Activated naive CD8-positive, alpha-beta T cell treated with anti-CD3 and anti-CD28 coated beads, Interleukin-2, amount 50 U/mL, for 16 hours (primary cell): ENCODE measurements at places on chromosomes 4 and X.

DNA sequence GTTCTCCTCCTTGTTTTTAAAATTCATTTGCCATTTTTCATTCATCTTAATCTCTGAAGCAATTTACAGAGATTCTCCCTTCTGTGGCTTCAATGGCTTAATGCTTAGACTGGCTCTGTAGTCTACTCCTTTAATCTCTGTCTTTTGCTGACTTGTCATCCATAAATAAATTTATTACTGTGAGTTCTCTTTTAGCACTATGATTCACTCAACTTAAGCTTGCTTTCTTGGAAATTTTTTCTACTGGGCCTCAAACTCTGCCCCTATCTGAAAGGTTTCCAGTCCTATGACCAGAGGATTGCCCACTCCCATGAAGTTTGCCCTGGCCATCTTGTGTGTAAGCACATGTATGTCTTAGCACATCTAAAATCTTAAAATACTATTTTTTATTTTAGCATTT is 251.1 kb downstream of the DCLK2 start:
- DNase-seq, result no peak

- DNase-seq, result no peak
Measured at GRCh38 chr4:106659371-106659770, 290.8 kb upstream of the GIMD1 start.

DNA sequence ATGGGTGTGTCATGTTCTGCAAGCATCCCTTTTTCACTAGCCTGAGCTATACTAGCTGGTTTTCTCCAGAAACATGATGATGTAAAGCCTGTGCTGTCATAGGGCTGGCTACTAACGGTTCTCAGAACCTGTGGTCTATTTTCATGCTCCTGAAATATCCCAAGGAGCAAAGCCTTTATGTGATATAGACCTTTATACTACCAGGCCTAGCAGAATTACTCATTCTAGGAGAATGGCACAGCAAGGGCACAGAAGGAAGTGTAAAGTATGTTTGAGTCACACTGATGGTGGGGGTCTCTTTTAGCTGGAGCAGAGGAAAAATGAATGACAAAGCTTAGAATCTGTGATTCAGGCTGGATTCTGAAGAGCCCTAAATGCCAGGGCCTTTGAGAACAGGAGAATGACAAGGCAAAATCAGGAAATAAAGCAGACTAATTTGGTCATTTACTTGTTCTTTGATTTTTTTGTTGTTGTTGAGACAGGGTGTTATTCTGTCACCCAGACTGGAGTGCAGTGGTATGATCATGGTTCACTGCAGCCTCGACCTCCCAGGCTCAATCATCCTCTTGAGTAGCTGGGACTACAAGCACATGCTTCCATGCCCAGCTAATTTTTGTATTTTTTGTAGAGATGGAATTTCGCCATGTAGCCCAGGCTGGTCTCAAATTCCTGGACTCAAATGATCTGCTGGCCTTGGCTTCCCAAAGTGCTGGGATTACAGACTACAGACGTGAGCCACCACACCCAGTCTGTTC is 11.8 kb downstream of the TCEAL1 start:
- DNase-seq, result no peak

DNA sequence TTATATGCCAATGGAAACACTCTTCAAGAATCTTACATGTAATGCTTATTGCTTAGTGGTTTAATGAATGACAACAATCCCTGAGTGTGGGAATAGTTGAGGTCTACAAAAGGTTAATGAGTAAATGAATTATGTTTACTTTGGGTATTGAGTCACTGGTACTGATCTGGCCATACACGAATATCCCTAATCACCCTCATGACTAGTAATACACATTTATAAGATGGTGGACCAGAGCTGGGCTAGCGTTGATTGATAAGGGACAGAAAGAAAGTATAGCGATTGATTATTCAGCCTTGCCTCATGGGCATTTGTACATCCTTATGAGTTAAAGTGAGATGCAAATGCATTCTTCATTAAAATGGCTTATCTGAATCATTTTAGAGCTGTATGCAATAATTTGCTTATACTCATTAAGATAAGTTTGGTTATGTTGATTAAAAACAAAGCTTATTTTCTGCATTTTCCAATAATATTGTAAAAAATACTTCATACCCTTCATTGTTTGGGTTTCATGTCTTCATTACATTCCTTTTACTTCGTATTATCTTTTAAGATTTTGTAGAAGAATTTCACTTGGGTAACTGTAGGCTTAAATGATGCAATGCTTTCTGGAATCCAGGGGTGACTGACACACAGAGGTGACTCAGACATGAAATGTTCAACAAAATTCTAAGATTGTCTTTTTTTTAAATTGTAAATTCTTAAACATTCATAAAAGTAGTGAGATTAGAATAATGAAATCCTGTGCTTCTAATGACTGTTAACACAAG is 47.4 kb downstream of the FGF2 start:
- no peak for DNase-seq

DNA sequence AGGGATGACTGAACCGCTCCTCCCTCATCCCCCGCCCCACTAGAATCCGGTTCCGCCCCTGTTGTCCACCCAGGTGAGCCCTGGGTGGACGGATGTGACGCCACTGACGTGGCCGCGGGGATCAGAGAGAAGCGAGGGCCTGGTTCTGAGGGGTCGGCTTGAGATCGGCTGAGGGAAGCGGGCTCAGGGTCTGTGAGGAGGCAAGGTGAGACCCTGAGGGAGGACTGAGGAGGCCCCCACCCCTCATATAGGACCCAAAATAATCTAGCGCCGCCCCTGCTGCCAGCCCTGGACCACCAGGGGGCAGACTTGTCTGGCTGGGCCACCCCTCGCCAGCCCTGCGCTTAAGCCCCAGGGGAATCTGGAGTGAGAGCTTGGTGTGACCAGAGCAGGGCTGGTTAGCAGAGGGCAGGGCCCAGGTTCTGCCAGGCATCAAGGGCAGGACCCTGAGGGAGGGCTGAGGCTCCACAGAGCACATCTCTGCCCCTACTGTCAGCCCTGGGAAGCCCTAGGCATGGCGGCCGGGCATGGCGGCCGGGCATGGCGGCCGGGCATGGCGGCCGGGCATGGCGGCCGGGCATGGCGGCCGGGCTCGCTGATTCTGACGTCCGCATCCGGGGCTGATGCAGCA is at the start of gene MAGEA8:
TSS of gene MAGEA8 (plus strand) at position 103 of the 631 bp plus-strand sequence. CDS start 3,090 bp downstream, outside the sequence.
- DNase-seq, result no peak

DNA sequence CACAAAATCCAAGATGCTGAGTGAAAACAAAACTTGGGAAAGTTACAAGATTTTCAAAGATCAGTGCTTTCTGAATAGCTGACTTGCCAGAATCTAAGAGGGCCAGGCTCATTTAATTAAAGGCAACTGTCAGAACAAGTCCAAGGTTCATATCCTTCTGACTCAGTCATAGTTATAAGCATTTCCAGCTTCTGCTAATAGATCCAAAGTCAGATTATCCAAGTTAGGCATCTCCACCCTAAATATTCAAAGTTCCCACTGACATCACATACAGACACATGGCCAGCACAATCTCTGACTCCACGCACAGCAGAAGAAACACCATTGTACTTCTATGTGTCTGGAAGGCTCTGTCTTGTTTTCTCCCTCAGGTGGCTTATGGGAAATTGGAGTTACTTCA is 41.8 kb downstream of the GASK1B start:
- DNase-seq, result no peak

DNA sequence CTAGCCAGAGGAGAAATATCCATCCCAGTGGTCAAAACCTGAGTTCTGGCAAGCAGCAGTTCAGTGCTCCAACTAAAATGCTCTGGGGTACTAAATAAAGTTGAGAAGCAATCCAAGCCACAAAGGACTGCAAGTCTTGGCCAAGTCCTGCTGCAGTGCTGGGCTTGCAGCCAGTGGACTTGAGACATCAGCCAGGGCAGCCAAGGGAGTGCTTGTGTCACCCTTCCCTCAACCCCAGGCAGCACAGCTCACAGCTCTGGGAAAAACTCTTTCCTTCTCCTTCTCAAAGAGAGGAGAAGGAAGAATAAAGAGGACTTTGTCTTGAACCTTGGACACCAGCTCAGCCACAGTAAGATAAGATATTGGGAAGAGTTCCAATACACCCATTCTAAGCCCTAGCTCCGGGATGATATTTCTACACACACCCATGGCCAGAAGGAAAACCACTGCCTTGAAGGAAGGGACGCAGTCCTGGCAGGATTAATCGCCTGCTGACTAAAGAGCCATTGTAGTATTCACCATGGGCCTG is 99.8 kb downstream of the PTCHD1 start:
- DNase-seq, result no peak

DNA sequence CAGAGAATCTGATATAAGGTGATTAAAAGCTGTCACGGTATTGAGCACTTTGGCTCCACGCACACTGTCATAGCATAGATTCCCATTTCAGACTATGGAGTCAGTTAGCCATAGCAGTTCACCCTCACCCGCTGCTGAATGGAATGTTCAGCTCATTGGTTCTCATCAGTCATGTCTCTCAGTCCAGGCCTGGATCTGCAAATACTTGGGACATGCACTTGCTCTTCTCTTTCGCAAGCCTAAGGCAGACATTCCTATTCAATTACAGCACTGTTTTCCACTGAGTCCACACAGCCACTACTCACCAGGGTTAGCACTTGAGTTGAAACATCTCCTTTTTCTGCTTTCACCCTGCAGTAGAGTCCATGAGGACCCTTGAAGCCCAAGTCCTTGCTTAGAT is 30.6 kb upstream of the SCML1 start:
- DNase-seq, result no peak

GRCh38 chr4:37767546-37767945 is 58.9 kb upstream of the PGM2 start:
- DNase-seq, result no peak

DNA sequence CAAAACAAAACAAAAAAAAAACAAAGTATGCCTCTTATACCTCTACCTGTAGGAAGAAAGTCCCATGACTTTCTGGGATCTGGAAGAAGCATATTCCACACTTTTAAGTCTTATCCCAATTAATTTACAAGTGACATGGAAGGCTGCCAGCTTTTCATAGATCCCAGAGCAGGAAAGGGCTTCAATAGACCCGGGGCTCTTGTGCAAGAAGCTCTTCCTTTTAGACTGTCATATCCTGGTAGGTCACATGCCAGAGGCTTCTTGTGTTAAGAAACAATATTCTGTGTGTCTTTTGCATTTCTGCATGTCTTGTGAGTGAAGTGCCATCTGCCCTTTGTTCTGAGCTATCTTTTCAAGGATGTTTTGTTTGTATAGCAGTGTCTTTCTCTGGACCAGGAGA is 84.4 kb upstream of the PHOX2B start:
- DNase-seq, result no peak

DNA sequence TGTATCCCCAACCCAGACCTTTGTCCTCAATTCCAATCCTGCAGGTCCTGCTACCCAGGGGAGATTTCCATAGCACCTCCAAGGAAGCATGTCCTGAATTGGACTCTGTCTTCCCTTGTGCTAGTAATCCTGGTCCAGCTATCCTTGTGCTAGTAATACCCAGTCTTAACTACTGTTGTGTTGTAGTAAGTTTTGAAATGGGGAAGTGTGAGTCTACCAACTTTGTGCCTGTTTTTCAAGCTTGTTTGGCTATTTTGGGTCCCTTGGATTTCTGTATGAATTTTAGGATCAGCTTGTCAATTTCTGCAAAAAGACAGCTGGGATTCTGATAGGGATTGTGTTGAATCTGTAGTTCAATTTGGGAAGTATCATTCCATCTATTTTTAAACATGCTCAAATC is 51.4 kb downstream of the CD99L2 start:
- DNase-seq, result no peak

GRCh38 chr4:101033986-101034385 is 313.3 kb downstream of the PPP3CA start:
- no peak for DNase-seq

- no peak for DNase-seq
Measured at GRCh38 chr4:53571936-53572599, 19.2 kb downstream of the LNX1 start.

DNA sequence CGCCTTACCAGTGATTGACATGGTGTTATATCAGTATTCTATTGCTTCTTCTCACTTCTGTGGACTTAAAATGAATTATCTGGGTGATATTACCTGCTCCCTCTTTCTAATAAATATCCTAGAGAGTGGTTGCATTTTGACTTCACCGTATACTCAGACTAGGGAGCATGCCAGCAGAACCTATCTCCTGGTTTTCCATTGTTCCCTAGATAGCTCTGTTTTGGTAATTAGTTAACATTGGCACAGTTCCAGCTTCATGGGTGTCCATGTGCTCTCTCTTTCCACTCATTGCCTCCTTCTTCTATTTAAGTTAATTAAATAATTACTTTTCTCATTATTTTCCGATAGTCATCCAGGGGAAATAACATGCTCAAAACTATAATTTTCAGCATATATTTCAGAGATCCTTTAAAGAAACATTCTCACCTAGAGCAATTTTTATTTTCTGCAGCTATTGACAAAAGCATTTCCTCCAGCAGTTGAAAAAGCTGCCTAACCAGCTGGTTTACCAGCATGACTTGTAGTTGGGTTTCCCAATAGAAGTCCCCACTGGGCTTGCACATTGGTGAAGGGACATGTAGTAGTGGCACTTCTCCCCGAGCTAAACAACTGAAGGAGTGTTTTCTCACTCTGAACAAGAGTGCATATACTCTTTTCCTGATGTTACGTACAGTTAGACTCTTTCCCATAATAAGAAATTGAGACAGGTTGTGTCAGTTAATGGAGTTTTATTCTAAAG is 27.9 kb upstream of the PAPSS1 start:
- no peak for DNase-seq

GRCh38 chr4:131348263-131348662 is 1800.8 kb upstream of the PCDH10 start:
- no peak for DNase-seq

GRCh38 chr4:122117743-122118142 is 34.4 kb upstream of the BLTP1 start:
- no peak for DNase-seq

- DNase-seq, result no peak
Measured at GRCh38 chr4:48799157-48799556, 19.1 kb upstream of the FRYL start.

- DNase-seq, result no peak
Measured at GRCh38 chrX:119479845-119480244, 11.6 kb downstream of the SLC25A5 start.

- no peak for DNase-seq
Measured at GRCh38 chr4:96326846-96327245, 487.0 kb downstream of the PDHA2 start.

- no peak for DNase-seq
Measured at GRCh38 chr4:168995537-168996295, 14.3 kb downstream of the CBR4 start.
